ENCODE measurements at places on chromosomes 12 and 14.

DNA sequence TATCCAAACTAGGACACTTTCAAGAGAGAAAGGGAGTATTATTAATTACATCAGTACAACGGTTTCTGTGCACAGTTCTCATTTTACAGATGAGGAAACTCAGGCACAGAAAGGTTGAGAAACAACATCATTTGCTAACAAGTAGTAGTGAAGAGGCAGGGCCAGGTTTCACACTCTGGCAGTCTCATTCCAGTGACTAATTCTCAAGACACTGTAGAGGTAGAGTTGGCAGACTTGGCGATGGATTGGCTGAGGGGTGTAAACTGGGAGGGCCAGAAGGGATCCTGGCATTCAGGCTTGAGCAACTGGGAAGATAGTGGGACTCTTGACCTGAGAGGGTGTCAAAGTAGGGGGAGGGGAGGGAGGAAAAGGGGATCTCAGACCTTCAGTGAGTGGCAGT lies 73.8 kb upstream of the BDKRB2 start:
- no peak for ATAC-seq

DNA sequence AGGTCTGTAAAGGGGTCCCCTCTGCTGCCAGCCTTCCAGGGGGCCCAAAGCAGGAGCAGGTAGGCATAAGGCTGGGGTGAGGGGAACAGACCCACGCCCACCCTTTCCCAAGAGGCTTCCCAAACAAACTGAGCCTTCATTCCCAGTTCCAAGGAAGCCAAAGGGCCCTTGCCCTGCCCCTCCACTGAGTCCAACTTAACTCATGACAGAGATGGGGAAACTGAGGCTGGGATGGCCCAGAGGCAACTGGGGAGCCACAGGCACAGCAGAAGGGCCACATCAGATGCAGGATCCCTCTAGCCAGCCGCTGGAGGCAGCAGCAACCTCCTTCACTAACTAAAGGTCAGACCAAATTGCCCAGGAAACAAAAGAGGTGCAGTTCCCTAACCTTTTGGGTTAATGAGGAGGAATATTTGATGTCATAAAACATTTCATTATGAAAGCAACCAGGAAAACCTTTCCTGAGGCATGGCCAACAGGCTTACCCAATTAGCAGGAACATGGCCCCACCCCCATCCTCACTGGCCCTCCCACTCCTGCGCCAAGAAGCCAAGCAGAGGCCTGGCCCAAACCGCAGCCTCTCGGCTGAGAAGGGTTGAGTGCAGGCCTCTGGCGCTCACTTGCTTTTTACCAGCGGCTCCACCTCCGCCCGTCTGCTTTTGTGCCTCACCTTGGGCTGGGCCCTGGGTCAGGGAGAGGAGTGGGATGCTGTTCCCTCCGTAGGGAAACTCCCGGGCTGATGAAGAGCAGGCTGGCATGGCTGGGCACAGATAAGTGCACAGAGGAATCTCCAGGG lies 293.5 kb upstream of the RTL1 start:
- no peak for ATAC-seq

DNA sequence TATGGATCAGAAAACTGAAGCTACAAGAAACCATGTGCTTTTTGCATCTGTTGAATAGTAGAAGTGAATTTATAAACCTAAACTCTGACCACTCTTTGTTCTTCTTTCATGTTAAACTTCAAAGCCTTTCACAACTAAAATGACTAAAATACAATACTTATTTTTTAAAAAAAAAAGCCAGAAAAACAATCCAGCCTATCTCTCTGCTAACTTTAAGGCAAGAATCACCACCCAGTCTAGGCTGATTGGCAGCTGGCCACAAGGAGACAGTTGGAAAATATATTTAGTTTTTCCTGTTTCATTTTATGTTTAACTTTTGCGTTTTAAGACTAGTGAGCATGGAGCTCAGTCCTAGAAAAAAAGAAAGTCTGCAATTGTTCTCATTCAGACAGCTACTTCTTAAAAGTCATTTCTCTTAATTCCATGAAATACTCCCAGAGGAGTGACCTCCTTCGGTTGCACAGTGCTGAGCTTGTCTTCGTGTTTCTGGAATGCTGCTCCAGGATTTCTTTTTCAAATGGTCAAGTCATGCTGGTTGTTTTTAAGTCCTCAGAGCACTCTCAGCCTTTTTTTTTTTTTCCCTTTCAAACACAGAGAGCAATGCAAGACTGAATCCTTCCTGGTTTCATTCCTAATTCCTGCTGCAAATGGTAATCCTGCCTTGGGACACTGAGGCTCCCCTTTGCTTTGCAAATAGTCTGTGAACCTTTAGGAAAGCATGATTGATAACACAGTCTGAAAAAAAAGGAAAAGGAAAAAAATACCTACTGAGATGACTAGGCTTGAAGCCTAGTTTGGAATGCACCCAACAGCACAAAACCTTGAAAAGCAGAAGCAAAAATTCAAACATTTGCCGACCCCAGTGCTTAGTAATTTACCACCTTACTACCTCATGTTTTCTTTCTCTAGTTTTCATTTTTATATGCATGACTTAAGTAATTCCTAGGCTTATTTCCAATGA lies 233.3 kb upstream of the DAAM1 start:
- ATAC-seq = no peak

- ATAC-seq = no peak
These were observed 780 bp downstream of the SERPINA4 start for GRCh38 chr14:94562022-94562421.

DNA sequence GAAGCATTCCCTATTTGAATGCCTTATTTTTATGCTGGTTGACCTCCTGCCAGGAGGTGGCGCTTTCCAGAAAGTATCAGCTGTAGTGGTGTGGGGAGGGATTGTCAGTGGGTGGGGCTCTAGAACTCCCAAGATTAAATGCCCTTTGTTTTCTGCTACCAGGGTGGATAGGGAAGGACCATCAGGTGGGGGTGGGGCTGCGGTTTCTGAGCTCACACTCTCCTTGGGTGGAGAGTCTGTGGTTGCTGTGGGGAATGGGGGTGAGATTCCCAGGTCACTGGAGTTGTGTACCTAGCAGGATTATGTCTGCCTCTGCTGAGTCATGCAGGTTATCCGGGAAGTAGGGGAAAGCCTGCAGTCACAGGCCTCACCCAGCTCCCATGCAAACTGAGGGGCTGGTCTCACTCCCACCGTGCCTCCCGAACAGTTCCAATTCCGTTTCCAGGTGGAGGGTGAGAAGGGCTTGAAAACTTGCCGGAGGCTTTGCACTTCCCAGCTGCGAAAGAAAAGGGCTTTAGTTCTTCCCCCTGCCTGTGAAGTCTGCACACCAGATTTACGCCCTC lies 68.3 kb downstream of the ALG10B start:
- ATAC-seq = no peak

DNA sequence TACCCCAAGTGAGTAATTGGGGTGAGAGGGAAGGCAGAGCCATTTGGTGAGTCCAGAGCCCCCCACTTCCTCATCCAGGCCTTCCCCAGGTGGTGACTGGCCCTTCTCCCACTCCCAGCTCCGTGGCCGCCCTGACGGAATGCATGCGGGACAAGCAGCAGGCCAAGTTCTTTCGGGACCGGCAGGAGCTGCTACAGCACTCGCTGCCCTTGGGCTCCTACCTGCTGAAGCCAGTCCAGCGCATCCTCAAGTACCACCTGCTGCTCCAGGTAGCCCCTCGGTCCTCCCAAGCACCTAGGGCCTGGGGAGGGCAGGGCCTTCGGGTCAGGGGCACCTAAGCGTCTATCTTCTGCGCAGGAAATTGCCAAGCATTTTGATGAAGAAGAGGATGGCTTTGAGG lies 26.5 kb downstream of the PLEKHG3 start:
- ATAC-seq = no peak

GRCh38 chr12:66066137-66066928 lies 64.2 kb downstream of the LLPH start:
- no peak for ATAC-seq

- peak; percentile 31 for ATAC-seq
These were observed 22.1 kb downstream of the SMOC1 start for GRCh38 chr14:69901113-69901951.

DNA sequence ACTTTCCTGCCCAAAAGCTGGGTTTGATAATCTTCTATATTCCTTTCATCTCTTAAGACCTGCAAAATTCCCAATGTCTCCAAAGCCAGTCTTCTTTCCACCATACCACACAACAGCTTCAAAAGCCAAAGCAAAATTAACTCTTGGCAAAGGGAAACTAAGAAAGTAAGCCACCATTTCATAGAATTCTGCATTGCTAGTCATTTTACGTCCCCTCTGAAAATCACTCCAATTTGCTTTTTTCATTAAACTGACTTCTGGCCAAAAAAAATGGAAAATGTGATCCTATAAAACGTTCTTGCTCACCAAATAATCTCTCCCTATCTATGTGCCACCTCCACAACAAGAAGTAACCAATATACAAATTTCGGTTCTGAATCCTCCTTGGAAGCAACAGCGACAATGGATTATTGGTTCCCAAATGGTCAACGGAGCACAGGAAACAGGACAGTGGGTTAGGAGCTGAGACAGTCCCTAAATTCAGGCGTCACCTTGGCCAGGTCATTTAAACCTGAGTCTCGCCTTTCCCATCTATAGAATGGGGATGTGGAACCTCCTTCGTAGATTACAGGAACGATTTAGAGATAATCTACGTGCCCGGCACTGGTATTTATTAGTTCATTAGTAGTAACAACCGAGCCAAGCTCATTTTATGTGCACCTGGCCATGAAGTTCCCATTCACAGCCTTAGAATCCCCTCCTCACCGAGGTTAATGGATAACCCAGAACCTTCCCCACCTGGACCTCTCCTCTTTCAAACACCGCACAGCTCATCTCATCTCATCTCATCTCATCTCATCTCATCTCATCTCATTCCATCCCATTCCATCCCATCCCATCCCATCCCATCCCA lies 1.2 kb downstream of the NT5DC3 start:
- no peak for ATAC-seq

- peak; percentile 73 for ATAC-seq
These were observed 1180.6 kb downstream of the VRK1 start for GRCh38 chr14:97977651-97978261.

DNA sequence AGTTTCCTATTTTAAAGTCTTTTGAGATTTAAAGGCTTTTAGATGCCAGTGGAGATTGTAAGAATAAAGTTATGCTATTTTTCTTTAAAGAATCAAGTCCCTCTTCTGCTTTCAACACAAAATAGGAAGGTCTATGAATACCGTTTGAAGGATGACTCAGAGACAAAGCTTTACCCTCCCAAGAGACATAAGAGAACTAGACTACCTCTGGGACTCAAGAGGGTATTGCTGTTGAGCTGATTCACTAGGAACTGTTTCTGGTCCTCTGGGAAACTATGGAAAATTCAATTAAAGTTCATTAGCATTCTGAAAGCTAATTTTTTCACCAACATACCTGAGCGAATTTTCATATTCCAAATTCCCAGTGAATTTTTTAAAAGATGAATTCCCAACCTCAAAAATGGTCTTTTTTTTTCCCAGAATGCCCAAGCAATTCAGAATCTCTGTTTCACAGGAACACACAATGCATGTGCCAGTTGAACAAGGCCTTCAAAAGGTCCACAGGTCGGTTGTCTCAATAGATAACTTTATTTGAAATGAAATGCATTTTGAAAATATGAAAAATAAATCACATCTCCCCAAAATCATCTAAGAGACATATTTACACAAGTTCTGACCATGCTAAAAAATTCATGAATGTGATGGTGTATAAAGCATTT lies 6.5 kb downstream of the PHLDA1 start:
- no peak for ATAC-seq

DNA sequence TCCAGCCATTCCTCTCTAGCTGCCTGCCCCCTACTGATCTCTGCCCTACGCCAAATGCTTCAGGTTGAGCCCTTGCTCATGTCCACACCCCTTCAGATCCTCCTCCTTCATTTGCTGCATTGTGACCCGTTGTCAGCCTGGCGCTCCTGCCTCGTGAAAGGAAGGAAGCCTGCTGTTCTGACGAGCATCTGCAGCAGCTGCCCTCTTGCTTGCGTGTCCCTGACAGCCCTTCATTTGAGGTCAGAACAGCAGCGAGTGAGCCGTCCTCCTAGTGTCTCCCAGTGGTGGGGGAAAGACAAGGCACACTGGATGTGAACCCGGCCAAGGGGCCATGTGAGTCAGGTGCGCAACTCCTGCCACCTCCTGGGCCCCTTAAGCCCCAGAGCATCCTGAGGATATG lies 3.0 kb upstream of the PIANP start:
- no peak for ATAC-seq

DNA sequence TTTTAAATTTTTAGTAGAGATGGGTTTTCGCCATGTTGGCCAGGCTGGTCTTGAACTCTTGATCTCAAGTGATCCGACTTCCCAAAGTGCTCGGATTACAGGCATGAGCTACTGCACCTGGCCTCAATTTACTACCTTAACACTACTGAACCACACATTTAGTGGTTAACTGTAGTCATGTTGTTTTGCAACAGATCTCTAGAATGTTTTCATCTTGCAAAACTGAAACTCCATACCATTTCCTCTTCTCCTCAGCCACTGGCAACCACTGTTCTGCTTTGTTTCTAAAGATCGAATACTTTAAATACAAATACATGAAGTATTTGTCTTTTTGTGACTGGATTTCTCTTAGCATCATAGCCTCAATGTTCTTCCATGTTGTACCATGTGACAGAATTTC lies 15.4 kb upstream of the SMCO2 start:
- no peak for ATAC-seq

- ATAC-seq = no peak
These were observed 110.4 kb downstream of the ETV6 start for GRCh38 chr12:11759899-11760298.

DNA sequence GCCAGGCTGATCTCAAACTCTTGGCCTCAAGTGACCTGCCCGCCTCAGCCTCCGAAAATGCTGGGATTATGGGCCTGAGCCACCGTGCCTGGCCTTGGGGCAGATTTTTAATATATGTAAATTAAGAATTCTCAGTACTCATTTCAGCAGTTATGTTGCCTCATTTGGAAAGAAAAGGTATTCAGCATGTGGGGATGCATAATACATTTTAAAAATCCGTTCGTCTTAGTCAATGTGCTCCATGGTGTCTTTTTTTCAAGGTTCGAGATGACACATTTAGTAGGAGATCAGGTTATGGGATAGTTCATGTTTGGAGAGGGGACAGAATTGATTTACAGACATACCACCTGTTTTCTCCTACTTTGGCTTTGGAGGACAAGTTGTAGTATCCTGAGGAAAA lies 10.2 kb downstream of the SYNE2 start:
- ATAC-seq = no peak

- no peak for ATAC-seq
These were observed 5.6 kb downstream of the LTA4H start for GRCh38 chr12:96029826-96030225.

- ATAC-seq = no peak
These were observed 621.2 kb upstream of the FBXO33 start for GRCh38 chr14:40053416-40053815.

- ATAC-seq = no peak
These were observed 180.2 kb downstream of the TMTC2 start for GRCh38 chr12:82866946-82867345.

GRCh38 chr12:131535779-131536178 lies 175.1 kb upstream of the SFSWAP start:
- ATAC-seq = no peak
